Anterior cingulate cortex (tissue), 58 donors: ENCODE measurements at places on chromosomes 4 and X.

GRCh38 chrX:43313035-43313434 lies 343.1 kb upstream of the MAOA start:
- DNase-seq: no peak

GRCh38 chr4:174859904-174860303 lies 30.9 kb upstream of the GLRA3 start:
- no peak for DNase-seq

- no peak for DNase-seq
Observed at GRCh38 chr4:176011529-176011928, 54.1 kb upstream of the WDR17 start.

DNA sequence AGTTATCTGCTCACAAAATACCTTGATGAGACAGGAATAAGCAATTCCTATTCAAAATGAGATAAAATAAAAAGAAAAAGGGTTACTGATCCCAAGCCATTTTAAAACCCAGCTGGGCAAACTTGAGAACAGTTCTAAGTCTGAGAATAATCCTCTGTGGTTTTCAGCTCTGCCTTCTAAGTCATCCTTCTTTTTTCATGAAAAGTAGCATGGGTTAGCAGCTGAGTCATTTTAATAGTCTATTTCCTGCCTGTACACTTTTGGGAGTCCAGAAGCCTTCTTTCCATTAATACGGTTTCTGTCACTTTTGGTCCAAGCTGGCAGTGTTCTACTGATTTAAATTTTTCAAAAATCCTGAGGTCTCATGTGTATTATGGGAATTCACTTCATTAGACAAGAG lies 374.3 kb downstream of the IQCM start:
- DNase-seq: no peak

- no peak for DNase-seq
Observed at GRCh38 chrX:122625239-122625638, 558.8 kb upstream of the GRIA3 start.

DNA sequence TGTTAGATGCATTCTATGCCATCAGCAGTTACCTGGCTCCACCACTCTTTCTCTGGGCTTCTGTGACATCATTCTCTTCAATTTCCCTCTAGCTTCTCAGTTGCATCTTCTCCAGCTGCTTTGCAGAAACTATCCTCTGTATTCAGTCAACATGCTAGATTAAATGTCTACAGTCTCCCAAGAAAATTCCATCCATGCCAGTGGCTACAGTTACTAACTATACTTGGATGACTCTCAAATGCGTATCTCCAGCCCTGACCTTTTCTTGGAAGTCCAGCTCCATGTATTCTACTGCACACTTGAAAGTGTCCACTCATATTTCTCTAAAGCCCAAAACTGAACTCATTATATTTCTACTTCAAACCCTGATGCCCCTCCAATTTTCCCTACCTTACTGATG lies 232.3 kb upstream of the TENM3 start:
- DNase-seq: no peak

GRCh38 chr4:94550851-94551250 lies 99.1 kb downstream of the PDLIM5 start:
- no peak for DNase-seq

DNA sequence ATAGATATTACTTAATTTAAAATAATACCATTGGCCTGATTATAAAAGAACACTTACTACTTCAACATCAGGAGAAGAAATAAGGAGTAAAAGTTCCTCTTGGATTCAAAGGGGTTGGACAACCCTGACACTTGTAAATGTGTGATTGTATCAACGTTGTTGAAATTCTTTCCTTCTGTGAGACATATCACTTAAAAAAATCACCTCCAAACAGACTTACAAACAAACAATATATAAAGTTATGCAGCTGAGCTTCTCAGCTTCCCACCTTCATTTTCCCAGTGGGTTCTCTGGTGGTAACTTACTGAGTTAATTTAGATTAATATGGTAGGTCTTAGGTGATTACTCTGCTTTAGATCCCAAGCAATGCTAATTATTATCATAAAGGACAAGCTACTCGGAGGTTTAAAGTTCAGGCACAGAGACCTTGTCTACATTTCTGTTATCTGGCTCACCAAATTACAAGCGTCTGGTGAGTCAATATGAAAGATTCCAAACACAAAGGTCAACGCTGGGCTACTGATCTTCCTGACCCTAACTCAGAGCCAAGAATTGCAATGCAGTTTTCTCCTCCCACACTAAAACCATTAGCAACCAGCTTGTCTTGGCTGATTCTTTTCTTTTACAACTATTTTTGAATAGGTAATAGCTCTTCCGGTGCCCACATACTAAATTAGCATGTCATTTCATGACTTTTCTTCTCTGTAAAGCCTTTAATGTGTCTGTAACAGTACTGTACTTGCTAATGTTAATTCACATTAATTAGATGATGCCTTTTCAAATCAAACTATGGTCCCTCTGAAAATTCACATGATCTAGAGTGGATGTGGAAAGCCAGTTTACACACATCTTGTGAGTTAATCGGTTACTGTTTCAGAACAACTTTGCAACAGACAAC lies 157.6 kb downstream of the RASL11B start:
- DNase-seq: no peak

DNA sequence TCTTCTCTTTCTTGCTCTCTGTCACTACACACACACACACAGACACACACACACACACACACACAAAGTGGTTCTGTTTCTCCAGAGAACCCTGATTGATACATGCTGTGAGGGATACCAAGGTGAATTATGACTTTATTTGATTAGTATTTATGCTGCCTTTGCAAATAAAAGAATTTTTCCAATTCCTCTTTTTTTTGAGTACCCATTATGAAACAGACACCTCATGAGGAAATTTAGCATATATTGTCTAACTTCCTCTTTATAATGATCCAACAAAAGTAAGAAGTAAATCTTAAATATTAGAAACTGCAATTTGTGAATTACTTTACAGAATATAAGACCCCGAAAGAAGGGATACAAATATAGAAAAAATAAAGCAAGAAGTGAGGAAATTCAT lies 14.3 kb upstream of the RAB28 start:
- DNase-seq: no peak

- DNase-seq: no peak
Observed at GRCh38 chr4:10673817-10674369, 10.7 kb downstream of the CLNK start.

GRCh38 chrX:103418811-103419340 lies 42.5 kb downstream of the BEX3 start:
- DNase-seq: no peak

DNA sequence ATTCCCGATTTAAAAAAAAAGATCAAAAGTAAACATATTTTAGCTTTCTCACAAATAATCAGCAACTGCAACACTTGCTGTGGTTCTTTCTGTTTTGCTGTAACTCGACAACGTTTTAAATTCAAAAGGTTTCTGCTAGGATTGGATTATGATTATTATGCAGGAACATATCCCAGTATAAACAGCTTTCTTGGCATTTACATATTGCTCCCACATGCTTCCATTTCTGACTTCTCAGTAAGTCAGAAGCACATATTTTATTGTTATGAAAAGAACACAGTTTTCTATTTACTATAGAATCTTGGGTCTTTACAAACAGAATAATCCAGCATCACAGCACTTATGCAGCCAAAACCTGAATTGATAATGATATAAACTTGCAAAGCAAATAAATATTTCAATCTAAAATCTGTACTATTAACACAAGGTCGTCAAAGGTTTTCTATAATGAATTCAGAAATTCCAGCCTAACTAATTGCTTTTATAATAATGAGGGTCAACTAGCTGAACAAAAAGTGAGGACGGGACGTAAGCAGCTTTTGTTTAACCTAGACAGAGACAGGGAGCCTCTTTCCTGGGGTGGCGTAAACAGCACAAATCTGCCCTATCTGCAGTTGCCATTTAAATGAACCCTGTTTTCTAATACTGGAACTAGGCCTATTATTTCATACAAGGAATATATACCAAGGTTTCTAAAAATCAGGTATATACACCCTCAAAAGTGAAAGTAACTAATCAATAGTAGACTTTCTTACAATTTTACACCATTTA lies 9.8 kb upstream of the PCDH18 start:
- no peak for DNase-seq

- no peak for DNase-seq
Observed at GRCh38 chrX:40078489-40079227, 19.1 kb downstream of the BCOR start.

- DNase-seq: no peak
Observed at GRCh38 chr4:113908829-113909228, 70.6 kb downstream of the ARSJ start.

GRCh38 chrX:43450355-43450754 lies 205.7 kb upstream of the MAOA start:
- no peak for DNase-seq

DNA sequence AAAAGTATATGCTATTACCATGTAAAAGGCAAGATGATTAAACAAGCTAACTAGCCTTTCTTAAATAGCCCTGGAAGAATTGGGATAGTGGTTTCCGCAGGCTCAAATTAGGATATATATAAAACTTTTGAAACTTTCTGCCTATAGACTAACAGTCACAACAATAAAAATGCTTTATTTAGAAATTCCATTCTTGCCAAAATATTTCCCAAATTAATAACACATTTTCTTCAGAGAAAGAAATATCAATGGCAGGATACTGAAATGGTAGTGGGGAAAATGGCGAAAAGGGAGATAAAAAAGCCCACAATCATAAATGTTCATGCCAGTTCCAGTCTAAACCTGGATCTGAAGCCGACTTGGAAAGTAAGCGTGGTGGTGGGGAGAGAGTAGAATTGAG lies 56.0 kb downstream of the MAD2L1 start:
- DNase-seq: no peak

DNA sequence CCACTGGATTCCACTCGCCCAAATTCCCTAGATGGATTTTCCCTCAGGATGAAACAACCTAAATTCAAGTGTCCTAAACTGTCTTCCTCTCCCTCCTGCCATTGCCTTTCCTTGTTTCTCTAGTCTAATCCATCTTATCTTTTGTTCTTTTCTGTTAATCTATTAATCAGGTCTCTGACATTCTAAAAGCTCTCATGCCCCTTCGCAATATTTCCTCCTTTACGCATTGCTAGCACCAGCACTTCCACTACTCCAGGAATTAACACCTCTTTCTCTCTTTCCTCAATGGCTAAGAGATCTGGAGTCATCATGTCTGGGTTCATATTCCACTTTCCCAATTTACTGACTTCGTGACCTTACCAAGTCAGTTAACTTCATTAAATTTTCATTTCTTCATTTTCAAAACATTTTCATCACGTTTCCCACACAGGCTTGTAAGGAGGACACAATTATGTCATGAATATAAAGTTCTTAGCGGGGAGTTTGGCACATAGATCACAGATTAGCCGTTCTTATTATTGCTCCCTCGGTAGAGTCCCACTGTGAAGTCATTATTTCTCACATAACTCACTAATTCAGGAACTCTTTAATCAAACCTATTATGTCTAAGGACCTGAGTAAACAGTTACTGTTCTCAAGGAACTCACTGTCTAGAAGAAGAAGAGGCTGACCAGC lies 45.3 kb downstream of the FAT4 start:
- no peak for DNase-seq

- no peak for DNase-seq
Observed at GRCh38 chrX:123745511-123745910, 12.7 kb upstream of the THOC2 start.

- DNase-seq: no peak
Observed at GRCh38 chr4:35939751-35940150, 304.6 kb downstream of the ARAP2 start.

GRCh38 chr4:110119880-110120279 lies 78.5 kb downstream of the ELOVL6 start:
- DNase-seq: no peak

DNA sequence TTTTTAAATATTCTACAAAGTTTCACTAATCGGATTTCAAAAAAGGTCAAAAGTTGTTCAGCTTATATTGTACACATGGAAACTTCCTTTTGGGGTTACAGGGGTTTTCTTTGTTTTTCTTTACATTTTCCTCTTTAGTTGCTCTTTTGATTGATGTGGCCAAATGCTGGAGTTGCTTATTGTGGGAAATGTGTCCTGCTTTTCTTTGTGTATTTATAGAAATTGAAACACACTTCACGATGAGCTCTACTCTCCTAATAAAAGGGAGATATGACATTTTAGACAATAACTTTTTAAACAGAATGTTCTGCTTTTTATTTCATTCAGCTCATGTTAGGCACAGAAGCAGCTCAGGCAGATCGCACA lies 50.7 kb upstream of the SPRY1 start:
- no peak for DNase-seq

DNA sequence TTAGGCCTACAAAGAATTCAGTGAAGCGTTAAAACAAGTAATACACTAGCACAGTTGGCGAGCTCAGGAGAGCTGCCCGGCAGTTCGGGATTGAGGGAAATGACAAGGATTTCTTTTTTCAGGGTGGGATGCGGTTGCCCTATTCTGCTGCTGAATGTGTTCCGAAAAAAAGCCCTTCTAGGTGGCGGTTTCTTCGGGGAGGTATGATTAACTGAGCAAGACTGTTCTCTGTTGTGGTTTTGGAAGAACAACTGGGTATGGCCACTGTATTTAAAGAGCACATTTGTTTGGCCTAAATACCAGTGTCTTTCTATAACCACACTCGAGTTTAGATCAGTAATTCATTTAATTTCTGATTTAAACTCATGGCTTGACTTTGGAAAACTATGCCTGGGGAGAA lies 459.7 kb upstream of the FAT1 start:
- no peak for DNase-seq

DNA sequence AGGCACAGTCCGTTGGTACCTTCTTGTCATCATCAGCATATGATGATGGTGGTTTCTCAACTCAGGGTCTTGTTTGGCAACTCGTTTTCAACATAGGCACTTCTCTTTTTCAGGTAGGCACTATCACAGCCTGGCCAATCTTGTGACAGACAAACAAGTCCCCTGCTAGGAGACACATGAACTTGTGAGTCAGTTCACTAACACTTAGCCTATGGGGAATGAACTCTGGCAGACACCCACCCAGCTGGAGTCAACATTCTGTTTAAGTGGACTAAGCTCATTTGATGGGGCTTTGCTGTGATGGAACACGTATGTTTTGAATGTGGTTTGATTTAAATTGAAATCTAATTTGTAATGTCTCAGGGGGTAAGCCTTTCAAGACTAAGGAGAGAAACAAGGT lies 100.7 kb upstream of the MAMLD1 start:
- no peak for DNase-seq

DNA sequence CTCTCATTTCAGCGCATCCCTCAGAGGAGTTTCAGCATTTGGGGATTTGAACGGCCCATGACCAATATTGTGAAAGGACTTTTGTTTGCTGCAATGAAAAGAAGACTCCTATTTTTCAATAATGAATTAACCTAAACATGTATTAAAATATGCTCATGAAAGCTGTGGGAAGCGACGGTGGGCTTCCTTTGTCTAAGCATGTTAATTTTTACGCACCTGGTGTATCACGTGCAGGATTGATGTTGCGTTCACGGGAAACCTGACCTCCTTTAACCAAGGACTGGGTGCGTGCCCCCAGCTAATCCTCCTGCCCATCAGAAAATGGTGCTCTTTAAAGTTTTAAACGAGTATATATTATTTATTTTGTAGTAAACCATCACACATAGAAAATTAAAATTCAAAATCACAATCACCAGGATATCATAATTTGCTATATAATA lies 590 bp upstream of the CCDC110 start:
- no peak for DNase-seq

- no peak for DNase-seq
Observed at GRCh38 chrX:10198254-10198653, 41.5 kb downstream of the CLCN4 start.
